ENCODE measurements at places on chromosomes 5 and 9. TPM values are rescaled to one million over a fixed set of nuclear protein-coding genes. Genes with fewer than 3 reads are reported as not detected.

DNA sequence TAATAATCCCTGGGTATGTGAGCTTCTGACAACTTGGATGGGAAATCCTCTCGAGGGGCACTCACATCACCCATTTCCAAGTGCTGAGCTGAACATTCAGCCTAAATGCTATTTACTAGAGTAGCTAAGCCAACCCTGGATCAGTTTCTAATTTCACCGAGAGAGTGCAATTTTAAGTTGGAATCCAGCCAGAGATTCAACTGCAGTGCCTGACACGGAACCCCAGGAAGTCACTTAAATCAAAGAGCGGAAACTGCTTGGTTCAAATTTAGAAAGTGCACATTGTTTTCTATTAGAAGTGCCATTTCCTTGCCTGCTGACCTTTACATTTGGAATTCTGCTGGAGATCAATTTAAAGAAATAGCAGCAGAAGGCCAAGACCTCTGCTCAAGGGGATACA, 8.8 kb downstream of the SPRY4 start:
- peaks cover 4% of the 10 kb centered on the region for H3K36me3 ChIP-seq
- H3K27ac ChIP-seq: no peak overlapping the region
- no peaks in the 10 kb centered on the region for H3K27me3 ChIP-seq
- DNase-seq: no peak
- H3K4me1 ChIP-seq: peaks cover 9% of the 10 kb centered on the region

DNA sequence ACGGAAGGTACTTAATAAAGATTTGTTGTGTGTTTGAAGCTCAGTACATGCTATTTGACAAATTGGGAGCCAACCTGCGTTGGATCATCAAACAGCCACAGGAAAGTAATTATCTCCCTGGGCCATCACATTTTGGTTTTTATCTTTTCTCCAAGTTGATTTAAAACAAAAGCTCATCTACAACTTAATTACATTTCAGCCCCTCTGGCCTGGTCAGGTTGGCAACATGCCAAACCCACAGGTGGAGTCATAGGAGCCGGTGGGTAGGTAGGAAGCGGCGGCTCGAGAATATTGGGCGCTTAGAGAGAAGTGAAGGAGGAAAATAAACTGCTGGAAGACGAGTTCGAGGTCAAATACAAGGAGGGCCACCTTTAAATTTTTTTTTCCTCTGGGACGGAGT, 64.9 kb upstream of the FANCC start:
- no peaks in the 10 kb centered on the region for H3K36me3 ChIP-seq
- no peak overlapping the region for H3K4me3 ChIP-seq
- no peak for DNase-seq
- no peak overlapping the region for H3K27ac ChIP-seq

DNA sequence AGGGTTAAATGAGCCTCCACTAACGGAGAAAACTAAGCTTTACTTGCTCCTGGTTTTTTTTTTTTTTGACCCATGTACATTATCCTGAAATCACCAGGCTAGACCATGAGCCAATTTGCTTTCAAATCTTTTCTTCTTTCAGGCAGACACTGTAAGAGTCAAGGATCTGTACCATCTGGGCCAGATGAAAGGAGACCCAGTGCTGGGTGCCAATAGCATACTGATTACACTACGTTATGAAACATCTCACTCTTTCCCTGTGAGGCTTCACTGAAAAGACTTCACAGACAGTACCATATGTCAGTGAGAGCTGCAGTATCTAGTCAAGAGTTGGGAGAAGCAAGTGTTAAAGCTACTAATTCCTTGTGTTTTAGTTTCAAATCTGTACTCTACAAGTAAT, 161.2 kb upstream of the PTPRD start:
- no peak for DNase-seq
- no peaks in the 10 kb centered on the region for H3K4me1 ChIP-seq
- H3K36me3 ChIP-seq: no peaks in the 10 kb centered on the region
- H3K27me3 ChIP-seq: no peaks in the 10 kb centered on the region

DNA sequence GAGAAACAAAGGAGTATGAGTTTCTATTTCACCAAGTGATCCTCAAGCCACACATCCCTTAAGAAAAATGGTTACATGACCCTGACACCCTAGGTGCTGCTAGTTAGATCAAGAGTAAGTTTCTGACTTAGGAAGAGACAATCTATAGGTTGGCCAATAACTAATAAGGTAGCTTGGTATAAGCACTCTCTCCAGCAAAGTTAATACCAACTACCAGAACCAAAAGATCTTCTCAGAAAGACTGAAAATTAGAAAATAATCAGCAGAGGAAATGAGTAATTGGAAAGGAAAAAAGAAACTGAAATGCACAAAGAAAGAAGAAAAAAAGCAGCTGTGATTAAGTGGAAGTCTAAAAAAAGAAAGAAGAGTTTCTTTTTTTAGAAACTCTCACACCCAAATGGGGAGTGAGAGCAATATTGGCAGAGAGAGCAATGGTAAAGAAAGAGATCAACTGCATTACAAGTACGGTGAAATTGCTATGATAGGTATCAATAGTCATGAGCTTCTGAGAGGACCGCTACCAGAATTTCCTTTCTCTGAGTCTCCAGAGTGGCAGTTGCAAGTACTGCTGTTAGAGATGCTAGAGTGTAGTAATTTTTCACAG, 195.5 kb downstream of the TMEM167A start:
- H3K27ac ChIP-seq: no peak overlapping the region
- no peaks in the 10 kb centered on the region for H3K27me3 ChIP-seq
- no peak overlapping the region for H3K4me3 ChIP-seq
- H3K36me3 ChIP-seq: no peaks in the 10 kb centered on the region
- DNase-seq: no peak

DNA sequence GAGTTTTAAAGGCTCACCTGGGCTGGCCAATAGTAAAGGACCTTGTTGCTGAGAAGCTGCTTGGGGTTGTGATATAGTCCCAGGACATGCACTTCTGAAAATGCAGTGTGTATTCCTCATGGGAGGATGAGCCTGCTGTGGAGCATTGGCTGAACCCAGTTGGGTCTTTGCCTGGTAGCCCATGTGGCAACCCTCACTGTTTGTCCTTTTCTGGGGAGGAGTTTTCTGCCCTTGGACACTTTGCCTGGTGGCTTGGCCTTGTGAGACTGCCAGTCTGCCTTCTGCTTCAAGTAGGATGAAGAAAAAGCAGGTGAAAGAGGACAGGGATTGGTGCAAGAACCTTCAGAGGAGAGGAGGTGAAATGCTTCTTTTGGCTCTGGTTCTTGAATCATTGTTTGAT, 4.0 kb downstream of the TENT4A start:
- peaks cover 56% of the 10 kb centered on the region for H3K4me1 ChIP-seq
- no peaks in the 10 kb centered on the region for H3K36me3 ChIP-seq
- no peak overlapping the region for H3K4me3 ChIP-seq
- H3K27ac ChIP-seq: no peak overlapping the region
- DNase-seq: peak; percentile 29

UNC5A gene
- polyA plus RNA-seq: 0.07 TPM

INSL4 gene
- not detected for polyA plus RNA-seq
